Pancreas (tissue), 10 donors: ENCODE measurements at places on chromosomes 5 and 9. TPM values are rescaled to one million over a fixed set of nuclear protein-coding genes. Genes with fewer than 3 reads are reported as not detected.
A peak's percentile ranks its signal among the peaks of the same experiment; 100 is the strongest.

DNA sequence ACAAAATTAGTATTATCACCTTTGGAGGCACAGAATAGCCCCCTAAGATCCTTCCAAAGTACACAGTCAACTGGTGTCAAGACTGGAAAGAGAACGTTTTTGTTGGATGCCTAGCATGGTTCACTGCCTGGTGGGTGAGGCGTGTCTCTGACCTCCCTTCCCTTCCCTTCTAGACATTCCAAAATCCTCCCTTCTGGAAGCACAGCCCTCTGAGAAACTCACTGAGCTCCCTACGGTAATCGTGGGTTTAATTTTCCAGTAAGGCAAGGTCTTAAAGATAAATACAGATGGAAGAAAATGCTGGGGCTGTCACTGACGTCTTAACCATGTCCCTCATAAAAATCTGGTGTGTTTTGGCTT, 138.8 kb downstream of the LIFR start:
- DNase-seq = no peak

DNA sequence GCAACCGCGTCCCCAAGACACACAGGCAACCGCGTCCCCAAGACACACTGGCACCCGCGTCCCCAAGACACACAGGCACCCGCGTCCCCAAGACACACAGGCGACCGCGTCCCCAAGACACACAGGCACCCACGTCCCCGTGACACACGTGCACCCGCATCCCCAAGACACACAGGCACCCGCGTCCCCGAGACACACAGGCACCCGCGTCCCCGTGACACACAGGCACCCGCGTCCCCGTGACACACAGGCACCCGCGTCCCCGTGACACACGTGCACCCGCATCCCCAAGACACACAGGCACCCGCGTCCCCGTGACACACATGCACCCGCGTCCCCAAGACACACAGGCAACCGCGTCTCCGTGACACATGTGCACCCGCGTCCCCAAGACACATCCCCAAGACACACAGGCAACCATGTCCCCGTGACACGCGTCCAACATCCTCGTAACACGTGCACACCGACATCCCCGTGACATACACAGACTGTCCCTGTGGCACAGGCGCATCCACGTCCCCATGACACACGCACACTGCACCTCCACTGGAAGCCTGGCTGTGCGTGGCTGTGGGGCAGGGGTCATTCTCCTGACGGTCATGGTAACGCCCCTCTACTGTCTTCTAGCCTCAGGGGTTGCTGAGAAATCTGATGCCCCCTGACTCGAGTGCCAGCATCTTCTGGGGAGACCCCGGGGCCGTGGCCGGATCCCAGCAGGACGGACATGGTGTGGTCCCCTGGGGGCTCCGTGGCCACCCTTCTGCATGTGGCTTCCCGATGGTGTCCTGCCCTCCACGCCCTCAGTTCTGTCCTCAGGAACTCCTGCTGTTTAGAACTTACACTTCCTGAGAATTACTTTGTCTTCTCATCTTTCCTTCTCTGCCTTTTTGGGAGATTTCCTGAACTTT, 24.1 kb downstream of the EXD3 start:
- no peak for DNase-seq

DNA sequence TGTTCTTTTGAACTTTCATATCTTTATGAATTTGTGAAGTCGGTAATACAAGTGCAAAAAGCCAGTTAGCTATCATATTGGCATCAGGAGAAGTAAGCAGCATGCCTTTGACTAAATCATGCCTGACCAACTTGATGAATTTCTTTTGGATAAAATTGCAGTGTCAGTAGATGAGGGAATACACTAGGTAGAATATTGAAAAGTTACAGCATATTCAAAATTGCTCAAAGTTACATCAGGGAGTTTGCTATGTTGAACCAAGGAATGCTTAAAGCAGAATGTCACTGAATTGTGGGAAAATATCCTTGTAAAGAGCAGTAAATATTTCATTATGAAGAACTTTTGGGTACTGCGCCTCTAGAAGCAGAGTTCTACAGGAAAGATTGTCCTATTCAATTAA, 87.1 kb upstream of the TLX3 start:
- DNase-seq = no peak

GRCh38 chr5:91070761-91071550, 312.2 kb downstream of the ARRDC3 start:
- no peak for DNase-seq

GRCh38 chr9:136944212-136944518, 373 bp downstream of the FBXW5 start:
- no peak for DNase-seq

DNA sequence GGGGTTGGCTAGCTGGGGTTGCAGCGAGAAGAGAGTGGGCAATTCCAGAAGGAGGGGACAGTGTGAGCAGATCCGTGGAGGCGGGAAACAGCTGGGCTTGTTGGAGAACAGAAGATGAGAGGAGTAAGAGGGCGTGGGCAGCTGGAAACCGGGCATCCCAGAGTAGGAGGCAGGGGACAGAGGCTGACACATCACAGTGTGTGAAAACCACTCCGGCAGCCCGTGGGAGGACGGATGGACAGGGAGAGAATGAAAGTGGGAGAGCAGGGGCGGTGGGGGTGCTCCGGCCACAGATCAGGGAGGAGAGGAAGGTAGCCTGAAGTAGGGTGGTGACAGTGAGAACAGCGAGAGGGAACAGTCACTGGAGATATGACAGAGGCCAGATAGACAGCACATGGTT, 8.3 kb upstream of the PSMB7 start:
- no peak for DNase-seq

DNA sequence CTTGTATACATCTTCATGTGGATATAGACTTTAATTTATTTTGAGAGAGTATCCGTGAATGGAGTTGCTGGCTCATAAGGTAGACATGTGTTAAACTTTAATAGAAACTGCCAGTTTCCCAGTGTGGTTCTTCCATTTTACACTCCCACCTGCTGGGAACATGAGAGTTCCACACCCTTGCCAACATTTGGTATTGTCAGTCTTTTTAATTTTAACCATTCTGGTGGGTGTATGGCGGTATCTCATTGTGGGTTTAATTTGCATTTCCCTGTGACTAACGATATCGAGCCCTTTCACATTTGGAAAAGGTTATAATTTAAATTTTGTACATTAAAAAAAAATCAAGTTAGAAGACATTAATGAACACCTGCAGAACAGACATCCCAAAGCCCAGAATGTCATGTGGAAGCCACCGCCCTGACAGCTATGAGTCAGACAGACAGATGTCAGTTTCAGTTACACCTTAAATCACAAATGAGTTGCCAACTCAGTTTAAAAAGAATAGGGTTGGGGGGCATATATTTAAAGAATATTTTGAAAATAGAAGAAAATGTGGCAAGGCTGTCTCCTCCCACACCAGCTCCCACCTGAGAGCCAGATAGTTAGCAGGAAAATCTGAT, 36.9 kb downstream of the ANKRD33B start:
- no peak for DNase-seq

- DNase-seq = no peak
These were observed 180.0 kb downstream of the PAX5 start for GRCh38 chr9:36854034-36854433.

DNA sequence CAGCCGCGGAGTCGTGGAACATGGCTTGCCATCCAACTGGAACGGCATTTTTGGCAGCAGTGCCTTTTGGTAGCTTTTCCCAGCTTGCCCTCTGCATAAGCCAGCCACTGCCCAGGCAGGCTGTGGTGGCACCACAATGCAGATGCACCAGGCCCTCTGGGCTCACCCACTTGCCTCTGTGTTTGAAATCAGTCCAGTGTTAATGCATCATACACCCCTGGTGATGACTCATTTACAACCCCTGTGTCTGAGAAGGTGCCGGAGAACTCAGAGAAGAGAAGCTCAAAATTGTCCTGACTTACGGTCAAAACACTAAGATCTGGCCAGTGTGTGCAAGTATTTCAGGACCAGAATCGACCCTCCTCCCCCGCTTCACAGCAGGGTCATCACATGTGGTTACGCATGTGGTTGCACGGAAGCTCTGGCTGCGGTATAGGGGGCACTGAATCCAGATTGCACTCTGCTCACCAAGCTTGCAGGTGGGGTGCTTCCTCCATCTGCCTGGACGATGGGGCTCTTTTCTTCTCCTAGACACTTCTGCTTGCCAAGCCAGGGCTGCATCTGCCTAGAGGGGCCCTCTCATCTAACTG, 66.5 kb upstream of the SMIM15 start:
- peak; percentile 17 for DNase-seq

GRCh38 chr5:136768457-136768856, 403.1 kb upstream of the TRPC7 start:
- no peak for DNase-seq

DNA sequence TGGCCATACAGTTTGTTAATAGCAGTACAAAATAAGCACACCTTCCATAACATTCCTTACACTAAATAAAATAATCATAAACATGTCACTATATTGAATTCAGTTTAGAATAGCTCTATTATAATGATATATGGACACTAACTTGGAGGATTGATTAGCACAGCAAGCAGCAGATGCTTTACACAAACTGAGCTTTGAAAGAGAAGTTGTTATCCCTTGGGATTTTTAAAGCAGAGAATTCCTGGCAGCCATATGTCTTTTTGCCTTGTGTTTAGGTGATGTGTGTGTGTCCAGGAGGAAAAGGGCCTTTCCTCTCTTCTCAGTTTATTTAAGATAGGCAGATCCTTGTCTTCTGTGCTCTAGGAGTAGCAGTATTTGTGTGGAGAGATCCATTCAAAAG, 232.2 kb upstream of the GRIN3A start:
- DNase-seq = no peak

DNA sequence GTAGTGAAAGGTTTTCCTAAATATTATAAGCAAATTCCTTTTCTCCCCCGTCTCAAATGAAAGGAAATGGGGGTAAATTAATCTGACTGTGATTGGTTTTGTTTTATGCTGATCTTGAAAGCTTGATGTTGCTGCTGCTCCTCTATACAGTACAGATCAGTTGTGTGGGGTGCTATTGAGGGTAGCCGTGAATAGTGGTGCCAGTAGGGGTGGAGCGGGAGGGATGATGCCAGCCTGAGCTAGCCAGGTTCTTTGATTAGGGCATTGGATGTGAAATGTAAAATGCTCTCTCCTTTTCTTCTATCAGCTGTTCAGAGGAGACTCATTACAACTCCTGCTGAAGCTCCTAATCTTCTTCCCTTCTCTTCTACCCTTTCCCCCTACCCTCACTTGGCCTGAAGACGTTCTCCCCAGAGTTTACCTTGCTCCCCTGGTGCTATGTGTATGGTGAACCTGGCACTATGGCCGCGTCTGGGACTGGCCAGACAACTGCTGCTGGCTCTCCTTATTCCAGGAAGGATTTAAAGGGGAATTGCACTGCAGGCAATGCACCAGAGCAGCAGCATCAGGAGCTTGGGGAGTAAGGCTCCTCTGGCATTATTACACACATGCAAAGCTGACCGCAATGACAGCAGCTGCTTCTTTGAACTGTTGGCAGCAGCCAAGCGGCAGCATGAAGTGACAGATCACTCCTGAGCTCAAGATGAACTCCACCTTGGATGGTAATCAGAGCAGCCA, 566 bp downstream of the GPR21 start:
- DNase-seq = no peak

ECM2 gene
- total RNA-seq = 2.3 TPM

CDC26 gene
- total RNA-seq = 18.0 TPM
